Head of caudate nucleus (tissue), 42 donors: ENCODE measurements at places on chromosomes 3 and 15.

- no peak for DNase-seq
Measured at GRCh38 chr3:172189987-172190603, 150.7 kb downstream of the FNDC3B start.

- no peak for DNase-seq
Measured at GRCh38 chr15:52486003-52486996, 42.4 kb downstream of the MYO5A start.

GRCh38 chr3:14957925-14958324 lies 10.5 kb downstream of the NR2C2 start:
- DNase-seq: no peak

GRCh38 chr3:69791919-69792399 lies 52.7 kb downstream of the MITF start:
- DNase-seq: no peak
